ENCODE measurements at places on chromosomes 1 and 21. TPM values are rescaled to one million over a fixed set of nuclear protein-coding genes. Genes with fewer than 3 reads are reported as not detected.

- DNase-seq: no peak
Measured at GRCh38 chr1:154765970-154766369, 104.1 kb downstream of the KCNN3 start.

Gene S100A9
- 28.9 TPM for total RNA-seq

- DNase-seq: no peak
Measured at GRCh38 chr1:10085076-10085475, 52.3 kb downstream of the UBE4B start.

- DNase-seq: no peak
Measured at GRCh38 chr1:185957441-185958363, 223.5 kb downstream of the HMCN1 start.

All from frontal cortex (tissue), 4 donors.